Fibroblast of upper back skin (primary cell): ENCODE measurements at places on chromosomes 1 and 21.

- peak; percentile 17 for DNase-seq
Observed at GRCh38 chr1:147669469-147670318, 630 bp downstream of the ACP6 start.

DNA sequence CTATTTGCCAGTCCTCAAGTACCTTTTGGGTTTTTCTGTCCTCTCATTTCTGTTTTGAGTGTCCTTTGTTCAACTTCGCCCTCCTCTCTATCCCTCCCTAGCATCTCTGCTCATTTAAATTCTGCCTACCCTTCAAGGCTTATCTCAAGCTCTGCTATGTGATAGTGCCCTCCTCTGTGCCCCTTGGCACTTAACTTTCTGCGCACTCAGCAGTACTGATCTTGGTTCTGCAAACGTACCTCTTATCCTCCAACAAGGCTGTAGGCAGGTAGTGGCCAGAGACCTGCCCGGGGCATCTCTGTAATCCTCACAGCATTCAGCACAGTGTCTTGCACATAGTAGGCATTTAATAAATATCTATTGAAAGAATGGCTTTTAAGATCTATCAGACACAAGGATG lies 5.3 kb upstream of the IL20 start:
- no peak for DNase-seq

- no peak for DNase-seq
Observed at GRCh38 chr21:44602463-44602850, 2.1 kb downstream of the KRTAP10-7 start.

DNA sequence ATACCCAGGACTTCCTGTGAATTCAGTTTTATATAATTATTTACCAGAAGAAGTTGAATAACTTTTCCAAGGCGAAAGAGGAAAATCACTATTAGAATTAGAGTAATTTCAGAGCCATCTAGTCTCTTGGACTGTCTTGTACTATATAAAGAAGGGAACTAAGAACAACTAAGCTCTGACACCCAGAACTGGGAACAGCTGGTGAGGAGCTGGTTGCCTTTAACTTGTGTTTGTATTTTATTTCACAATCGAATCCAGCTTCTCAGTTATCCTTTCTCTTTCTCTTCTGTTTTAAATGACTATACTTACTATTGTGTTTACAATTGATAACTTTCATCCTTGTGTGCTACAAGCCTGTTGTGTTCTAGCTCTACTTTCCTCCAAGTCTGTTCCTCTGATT lies 8.4 kb downstream of the SNX27 start:
- DNase-seq: no peak

DNA sequence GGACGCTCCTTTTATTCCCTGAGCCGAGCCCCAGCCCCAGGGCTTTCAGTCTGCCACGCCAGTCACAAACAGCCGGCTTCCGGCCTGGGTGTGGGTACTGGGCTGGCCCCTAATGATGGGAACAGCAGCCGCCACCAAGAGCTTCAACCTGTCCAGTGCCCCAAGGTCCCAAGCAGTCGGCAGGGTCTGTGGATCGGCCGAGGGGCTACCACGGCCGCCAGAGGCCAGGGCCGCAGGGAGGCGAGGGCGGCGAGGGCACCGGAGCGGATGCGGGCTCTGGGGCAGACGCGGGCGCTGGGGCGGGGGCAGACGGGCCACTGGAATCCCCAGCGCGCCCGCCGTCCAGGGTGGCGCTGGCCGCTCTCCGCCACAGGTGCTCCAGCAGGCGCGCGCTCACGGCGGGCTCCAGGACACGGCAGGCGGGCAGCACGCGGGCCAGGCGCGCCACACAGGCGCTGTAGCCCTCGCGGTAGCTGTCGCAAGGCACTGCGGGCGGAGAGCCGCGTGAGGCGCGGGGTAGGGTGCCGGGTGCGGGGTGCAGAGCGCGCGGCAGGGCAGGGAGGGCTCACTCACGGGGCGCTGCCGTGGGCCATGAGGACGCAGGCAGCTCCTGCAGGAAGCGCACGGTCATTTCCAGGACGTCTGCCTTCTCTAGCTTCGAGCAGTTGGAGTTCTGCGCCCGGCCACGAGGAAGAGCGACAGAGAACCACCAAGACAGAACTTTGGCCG lies 887 bp downstream of the HES2 start:
- DNase-seq: no peak

GRCh38 chr1:171267391-171267790 lies 19.1 kb downstream of the FMO1 start:
- DNase-seq: peak; percentile 92

DNA sequence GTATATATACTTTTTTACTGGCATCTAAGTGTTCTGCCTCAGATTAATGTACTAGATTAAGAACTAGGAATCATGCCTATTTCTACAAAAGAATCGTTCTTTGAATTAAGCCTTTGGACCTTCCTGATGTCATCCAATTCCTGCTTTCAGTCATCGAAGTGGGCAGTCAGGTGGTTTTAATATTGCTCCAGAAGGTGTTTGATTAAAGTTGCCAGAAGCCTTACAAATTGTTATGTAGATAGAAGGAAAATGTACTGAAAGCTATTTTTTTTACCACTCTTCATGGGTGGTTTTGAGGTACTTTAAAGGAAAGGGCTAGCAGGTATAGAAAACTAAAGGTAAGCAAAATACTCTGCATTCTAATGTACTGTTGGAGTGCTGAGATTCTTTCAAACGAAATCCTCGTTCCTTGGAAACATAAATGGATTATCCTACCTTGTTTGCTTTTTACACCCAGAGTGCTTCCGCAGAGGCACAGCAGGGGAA lies 716 bp downstream of the CTBS start:
- DNase-seq: no peak

GRCh38 chr1:104238991-104239390 lies 489.3 kb downstream of the AMY1C start:
- no peak for DNase-seq

GRCh38 chr21:42400525-42400924 lies 3.2 kb upstream of the UBASH3A start:
- DNase-seq: peak; percentile 12

DNA sequence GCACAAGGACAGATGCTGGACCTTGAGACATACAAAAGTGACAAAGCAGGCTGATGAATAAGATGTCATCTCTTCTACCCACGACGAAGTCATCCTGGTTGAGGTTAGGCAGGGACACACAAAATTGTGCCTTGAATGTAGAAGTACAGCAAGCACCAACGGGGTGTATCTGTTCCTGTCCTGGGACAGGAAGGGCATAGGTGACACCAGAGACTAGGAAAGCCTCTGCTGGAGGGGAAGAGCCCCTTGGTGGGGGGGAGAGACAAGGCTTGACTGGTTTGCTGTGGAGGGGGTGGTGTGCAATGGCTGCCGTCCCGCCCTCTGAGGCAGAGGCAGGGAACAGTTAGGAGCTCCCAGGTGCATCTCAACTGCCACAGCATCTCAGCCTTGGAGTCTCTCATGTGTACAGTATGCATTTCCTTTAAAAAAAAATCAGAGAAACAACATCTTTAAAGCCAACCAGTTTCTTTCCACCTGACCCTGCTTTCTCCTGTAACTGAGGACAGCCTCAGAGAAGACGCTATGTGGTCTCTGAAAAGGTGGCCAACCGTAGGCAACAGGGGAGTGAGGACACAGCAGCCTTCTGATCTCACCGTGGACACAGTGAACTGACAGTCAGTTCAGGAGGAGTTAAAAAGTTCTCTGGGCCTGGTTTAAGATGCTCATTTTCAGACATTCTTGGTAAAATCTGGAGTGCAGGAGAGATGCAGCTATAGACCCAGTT lies 17.7 kb upstream of the GFI1 start:
- DNase-seq: no peak

DNA sequence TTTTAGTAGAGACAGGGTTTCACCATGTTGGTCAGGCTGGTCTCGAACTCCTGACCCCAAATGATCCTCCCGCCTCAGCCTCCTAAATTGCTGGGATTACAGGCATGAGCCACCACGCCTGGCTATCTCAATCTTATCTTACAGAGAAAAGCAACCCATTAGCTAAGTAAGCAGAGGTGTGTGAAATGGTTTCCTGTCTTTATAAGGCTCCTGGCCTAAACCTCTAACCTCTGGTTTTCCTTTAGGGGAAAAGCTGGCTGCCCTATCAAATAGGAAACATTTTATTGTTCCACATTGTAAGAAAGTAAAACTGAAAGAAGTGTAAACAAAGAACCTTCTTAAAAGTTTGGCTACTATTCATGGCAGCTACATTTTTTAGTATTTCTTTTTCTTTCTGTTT lies 78.3 kb upstream of the MORC3 start:
- no peak for DNase-seq

DNA sequence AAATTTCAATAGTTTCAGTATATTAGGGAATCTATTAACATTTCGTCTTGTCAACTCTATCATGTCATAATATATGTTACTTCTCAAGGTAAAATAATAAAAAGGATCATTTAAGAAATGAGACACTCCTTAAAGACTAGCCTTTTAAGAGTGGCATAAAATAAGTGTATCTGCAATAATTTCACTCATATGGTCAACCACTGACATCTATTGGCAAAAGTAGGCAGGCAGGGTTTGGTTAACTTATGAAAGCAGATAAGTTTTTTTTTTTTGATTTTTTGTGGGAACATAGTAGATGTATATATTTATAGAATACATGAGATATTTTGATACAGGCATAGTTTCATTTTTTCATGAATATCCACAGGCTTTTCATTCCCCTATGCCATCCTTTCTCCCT lies 5.5 kb upstream of the RGS21 start:
- DNase-seq: peak; percentile 69

DNA sequence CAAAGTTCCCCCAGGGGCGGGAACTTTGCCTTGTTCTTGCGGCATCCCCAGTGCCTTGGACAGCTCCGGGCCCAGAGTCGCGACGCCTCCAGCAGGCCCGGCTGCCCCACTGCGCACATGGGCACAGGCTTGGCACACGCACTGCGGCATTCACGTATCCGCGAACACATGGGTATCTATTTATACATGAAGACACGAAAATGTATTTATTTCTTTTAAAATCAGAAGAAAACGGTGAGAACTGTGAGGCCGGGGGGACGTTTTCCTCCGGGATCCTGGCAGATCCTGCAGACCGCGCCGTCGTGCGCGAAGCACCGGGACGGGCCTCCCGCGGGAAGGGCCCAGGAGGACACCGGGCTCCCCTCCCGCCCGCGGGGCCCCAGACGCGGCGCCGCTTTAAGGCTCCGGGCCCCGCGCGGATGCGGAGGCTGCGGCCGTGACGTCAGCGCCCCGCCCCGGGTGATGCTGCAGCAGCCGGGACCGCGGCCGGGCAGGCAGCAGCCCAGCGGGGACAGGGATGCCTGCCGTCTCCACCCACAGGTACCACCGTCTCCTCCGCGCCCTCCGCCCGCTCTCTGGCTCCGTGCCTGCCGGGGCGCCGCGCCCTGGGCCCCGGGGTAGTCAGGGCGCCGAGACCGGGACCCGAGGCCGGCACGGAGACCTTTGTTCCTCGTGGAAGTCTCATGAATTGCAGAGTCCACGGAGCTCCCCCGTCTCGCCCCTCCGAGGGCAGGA lies at the start of gene SLC45A1:
Gene SLC45A1, plus strand, starts transcription at position 468 of the 735 bp plus-strand sequence. CDS start 6,216 bp downstream, outside the sequence.
- peak; percentile 57 for DNase-seq

DNA sequence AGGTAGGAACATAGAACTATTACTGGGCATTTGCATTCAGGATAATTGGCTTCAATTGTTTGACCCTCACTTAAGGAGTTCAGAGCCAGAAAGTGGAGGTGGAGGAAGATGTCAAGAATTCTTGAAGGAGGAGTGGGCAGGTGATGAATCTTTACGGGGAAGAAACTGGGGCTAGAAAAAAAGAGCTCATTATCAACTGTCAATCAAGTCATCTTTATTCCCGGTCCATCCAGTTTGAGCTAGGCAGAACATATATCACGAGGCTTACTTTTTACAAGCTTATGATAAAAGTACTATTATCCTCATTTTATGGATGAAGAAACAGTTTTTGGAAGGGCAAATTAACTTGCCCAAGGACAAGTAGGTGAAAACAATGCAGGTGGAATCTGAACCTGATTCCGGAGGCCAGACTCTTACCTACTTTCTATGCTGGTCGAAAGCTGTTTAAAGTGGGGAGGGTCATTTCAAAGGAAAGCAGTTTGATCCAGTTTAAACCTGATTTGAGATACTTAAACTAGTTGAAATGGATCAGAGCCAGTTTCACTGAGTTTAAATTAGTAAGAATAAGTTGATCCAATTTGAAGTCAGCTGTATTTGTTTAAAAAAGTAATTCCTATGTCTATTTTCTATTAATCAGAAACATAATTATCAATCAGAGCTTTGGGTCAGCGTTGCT lies 13.3 kb upstream of the NBL1 start:
- no peak for DNase-seq

DNA sequence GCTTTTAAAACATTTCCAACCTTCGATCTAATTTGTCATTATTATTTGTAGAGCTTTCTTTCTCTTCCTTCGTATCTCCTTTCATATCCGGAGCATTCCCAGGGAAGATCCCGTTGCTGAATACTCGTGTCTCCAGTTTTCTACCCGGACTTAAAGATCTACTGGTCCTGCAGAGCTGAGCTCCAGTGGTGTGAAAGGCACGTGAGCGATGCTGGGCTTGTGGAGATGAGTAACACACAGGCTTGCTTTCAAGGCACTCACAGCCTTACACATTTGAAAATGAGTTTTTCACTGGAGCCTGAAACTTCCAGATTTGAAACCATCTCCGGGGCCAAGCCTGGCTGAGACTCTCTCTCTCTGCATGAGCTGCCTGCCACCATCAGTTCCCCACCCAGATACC lies 428.3 kb downstream of the KIF26B start:
- DNase-seq: peak; percentile 42

DNA sequence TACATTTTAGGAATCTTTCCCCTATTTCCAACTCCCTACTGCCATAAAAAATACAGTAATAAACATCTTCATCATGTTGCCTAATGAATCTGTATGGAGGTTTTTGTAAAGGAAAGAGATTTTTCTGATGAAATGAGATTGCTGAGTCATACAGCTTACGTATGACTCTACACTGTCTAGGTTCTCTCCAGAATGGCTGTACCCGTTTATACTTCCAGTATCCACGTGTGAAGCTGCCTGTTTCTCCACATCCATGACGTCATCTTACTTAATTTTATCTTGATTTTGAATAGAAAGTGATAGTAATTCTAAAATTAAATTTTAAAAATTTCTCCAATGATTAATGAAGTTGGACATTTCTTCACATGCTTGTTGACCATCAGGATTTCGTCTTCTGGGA lies 103.7 kb downstream of the COQ8A start:
- peak; percentile 50 for DNase-seq

DNA sequence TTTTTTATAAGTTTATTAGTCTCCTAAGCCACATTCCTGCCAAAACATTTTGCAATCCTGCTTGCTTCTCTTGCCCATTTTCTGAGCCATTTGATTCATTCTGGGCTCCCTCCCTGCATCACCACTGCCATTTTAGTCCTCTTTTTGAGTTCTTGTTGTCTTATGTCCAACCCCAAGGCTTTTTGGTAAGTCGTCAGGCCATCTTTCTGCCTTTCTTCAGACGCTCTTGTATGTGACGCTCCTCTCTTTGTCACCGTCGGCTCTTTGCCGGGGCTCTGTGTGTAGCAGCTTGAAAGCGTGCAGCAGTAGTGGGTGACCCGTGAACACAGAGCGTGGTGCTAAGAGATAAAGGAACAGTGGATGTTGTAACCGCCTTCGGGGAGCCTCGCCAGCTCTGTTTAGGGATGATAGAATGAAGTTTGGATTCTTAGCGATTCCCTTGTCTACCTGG lies 14.6 kb downstream of the HUNK start:
- DNase-seq: no peak

GRCh38 chr1:151147665-151148064 lies 1.2 kb upstream of the SEMA6C start:
- DNase-seq: no peak
